Natural killer cell treated with Interleukin-12 subunit alpha and Interleukin-12 subunit beta and Interleukin-15 and Interleukin-18, amount 100 ng/mL, for 72 hours (primary cell): ENCODE measurements at places on chromosomes 6 and 20. TPM values are rescaled to one million over a fixed set of nuclear protein-coding genes. Genes with fewer than 3 reads are reported as not detected.
A peak's percentile ranks its signal among the peaks of the same experiment; 100 is the strongest.

DNA sequence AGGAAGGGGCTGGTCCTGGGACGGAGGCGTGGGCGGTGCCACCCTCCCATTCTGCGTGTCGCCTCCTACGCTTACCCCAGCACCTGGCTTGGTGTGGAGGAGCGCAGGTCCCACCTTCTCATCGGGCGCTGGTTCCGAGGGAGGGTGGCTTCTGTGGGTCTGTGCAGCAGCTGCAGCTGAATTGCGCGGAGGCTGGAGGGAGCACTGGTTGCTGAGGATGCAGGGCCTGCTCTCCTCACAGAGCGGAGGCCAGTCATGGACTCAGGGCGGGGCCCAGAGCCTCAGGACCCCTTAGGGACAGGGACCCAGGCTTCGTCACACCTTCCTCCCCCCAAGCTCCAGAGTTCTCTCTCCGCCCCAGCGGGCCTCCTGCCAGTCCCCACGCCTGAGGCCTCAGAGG is 127.8 kb upstream of the MAP3K4 start:
- H3K27me3 ChIP-seq = no peaks in the 10 kb centered on the region
- H3K27ac ChIP-seq = no peak overlapping the region
- no peak overlapping the region for H3K4me3 ChIP-seq
- no peak for DNase-seq

- DNase-seq = no peak
- no peaks in the 10 kb centered on the region for H3K36me3 ChIP-seq
- H3K4me3 ChIP-seq = no peak overlapping the region
- H3K27me3 ChIP-seq = peaks cover 14% of the 10 kb centered on the region
- no peak overlapping the region for H3K27ac ChIP-seq
Observed at GRCh38 chr20:59063358-59064213, 21.0 kb upstream of the PRELID3B start.

DNA sequence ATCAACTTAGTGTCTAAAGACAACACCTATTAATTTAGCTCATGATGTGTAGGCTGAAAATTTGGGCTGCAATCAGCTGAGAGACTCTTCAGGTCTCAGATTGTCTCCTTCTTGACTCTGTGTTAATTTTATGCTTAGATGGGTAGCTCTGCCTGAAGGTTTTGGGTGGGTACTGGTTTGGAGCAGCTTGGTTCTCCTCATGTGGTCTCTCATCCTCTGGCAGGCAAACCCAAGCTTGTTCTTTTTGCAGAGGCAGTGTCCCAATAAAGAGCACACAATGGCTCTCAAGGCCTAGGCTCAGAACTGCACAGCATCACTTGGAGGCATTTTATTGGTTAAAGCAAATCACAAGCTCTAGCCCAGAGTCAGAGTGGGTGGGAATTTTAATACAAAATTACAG is 280.6 kb downstream of the BTBD3 start:
- no peaks in the 10 kb centered on the region for H3K4me1 ChIP-seq
- H3K36me3 ChIP-seq = no peaks in the 10 kb centered on the region
- H3K4me3 ChIP-seq = no peak overlapping the region
- no peaks in the 10 kb centered on the region for H3K27me3 ChIP-seq
- DNase-seq = no peak

The CGA gene
- total RNA-seq = not detected

DNA sequence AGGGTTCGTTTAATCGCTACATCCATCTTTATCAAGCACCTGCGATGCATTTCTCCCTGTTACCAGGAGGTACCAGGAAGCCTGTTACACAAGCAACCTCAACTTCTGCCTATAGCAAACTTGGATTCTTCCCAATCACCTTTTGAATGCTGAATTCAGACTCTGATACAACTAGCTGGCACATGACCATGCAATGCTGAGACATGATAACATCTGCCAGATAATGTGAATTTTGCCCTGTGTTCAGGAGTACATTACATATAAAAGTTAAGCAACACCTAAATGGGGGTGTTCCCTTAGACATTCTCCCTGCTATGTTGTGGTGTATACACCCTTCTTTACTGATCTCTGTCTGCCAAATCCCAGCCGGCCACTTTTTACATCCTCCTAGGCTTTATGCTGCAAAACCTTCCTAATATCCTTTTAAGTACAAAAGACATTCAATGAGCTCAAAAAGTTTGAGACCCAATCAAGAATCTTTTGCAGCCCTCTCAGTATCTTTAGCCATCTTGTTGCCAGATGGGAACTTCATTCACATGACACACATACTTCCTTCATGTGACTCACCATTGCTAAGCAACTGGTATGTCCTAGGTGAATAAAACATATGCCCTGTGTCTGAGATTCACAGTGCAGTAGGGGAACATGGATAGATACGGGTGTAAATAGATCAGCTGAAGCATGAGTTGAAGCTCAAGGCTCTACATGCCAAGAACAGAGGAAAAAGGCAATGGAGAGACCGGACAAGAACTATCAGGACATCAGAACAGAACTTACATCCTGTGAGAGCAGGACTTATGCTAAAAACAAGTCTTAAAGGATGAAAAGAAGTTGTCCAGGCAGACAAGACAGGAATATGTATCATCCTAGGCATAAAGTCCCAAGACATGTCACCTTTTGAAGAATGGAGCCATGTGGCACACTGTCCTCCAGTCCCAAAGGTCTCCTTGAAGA is 84.3 kb downstream of the ZHX3 start:
- no peak overlapping the region for H3K4me3 ChIP-seq
- peaks cover 12% of the 10 kb centered on the region for H3K4me1 ChIP-seq
- no peaks in the 10 kb centered on the region for H3K27me3 ChIP-seq
- H3K27ac ChIP-seq = no peak overlapping the region

GRCh38 chr20:62323980-62324906 is 21.4 kb downstream of the ADRM1 start:
- no peaks in the 10 kb centered on the region for H3K4me1 ChIP-seq
- no peak for DNase-seq
- no peak overlapping the region for H3K27ac ChIP-seq

- DNase-seq = no peak
- H3K4me3 ChIP-seq = no peak overlapping the region
- peaks cover 79% of the 10 kb centered on the region for H3K4me1 ChIP-seq
- no peaks in the 10 kb centered on the region for H3K27me3 ChIP-seq
Observed at GRCh38 chr6:154768280-154768679, 35.1 kb downstream of the SCAF8 start.

- H3K4me3 ChIP-seq = no peak overlapping the region
- no peaks in the 10 kb centered on the region for H3K4me1 ChIP-seq
- no peaks in the 10 kb centered on the region for H3K36me3 ChIP-seq
- H3K27ac ChIP-seq = no peak overlapping the region
- no peaks in the 10 kb centered on the region for H3K27me3 ChIP-seq
Observed at GRCh38 chr6:148530976-148531375, 188.3 kb downstream of the SASH1 start.

- DNase-seq = no peak
- no peaks in the 10 kb centered on the region for H3K4me1 ChIP-seq
- no peak overlapping the region for H3K27ac ChIP-seq
- no peak overlapping the region for H3K4me3 ChIP-seq
- peaks cover 4% of the 10 kb centered on the region for H3K36me3 ChIP-seq
- no peaks in the 10 kb centered on the region for H3K27me3 ChIP-seq
Observed at GRCh38 chr6:55931101-55931500, 55.7 kb upstream of the BMP5 start.

The XKR7 gene
- 0.05 TPM for total RNA-seq

The DZANK1 gene
- 6.5 TPM for total RNA-seq

The PSMB1 gene
- 204 TPM for total RNA-seq

The EFCAB8 gene
- 0.78 TPM for total RNA-seq

The PSORS1C2 gene
- not detected for total RNA-seq

DNA sequence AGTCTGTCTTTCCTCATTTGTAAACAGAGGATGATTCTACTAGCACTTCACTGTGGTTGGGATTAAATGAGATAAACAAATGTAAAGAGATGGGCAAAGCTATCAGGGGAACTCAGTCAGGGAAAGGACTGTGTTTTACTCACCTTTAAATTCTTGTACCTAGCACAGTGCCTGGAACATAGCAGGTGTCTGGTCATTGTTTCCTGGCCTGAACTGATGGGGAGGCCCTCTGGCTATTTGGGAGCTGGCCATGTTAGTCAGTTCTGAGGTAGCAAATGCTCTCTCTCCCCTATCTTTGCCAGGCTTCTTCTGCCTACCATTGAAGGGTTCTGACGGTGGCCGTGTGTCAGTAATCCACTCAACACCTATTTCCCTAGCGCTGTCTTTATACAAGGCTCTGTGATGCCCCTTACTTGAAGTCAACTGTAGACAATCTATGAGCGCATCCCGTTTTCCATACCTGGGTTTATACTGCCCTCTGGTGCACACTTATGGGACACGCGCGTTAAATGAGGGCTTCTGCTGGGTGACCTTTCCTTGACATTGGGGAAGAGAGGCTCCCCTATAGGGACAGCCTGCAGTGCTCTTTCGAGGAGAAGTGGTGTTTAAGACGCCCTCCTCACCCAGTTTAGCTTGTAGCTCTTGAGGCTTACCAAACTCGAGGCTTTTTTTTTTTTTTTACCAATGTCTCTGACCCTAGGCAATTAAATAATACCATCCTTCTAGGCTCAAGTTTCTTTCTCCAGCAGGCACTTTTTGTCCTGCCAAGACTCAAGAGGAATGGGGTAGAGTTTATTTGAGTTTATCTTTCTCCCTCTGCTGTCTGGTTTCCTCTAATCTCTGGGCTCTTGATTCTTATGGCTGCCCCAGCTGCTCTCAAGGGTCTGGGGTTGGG is 4.0 kb upstream of the SPATS1 start:
- no peak overlapping the region for H3K4me3 ChIP-seq
- peaks cover 28% of the 10 kb centered on the region for H3K27me3 ChIP-seq

- no peaks in the 10 kb centered on the region for H3K27me3 ChIP-seq
- DNase-seq = no peak
- peaks cover 29% of the 10 kb centered on the region for H3K4me1 ChIP-seq
- no peak overlapping the region for H3K27ac ChIP-seq
Observed at GRCh38 chr20:17652411-17652810, 29.6 kb downstream of the RRBP1 start.

DNA sequence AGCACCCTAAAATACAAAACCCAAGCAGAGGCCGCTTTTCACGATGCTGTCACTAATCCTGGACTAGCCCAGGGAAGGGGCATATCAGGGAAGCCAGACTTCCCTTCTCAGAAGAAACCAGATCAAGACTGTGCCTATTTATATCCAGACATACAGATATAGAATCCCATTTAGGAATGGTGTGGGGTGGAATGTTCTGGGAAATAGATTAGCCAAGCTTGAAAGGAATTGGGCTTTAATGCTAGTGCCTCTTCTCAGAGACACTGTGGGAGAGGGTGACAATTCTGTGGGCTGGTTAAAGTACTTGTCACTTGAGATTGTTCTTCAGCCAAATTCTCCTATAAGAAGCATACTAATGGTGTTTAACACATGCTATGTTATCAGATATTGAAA is 45.5 kb downstream of the SNAP25 start:
- H3K27me3 ChIP-seq = no peaks in the 10 kb centered on the region
- H3K27ac ChIP-seq = no peak overlapping the region
- no peaks in the 10 kb centered on the region for H3K36me3 ChIP-seq
- H3K4me3 ChIP-seq = no peak overlapping the region

GRCh38 chr20:20547221-20547875 is 165.1 kb downstream of the RALGAPA2 start:
- H3K27me3 ChIP-seq = no peaks in the 10 kb centered on the region
- H3K27ac ChIP-seq = no peak overlapping the region
- H3K4me1 ChIP-seq = peaks cover 25% of the 10 kb centered on the region

- H3K4me1 ChIP-seq = no peaks in the 10 kb centered on the region
- H3K27me3 ChIP-seq = no peaks in the 10 kb centered on the region
- H3K27ac ChIP-seq = no peak overlapping the region
- H3K36me3 ChIP-seq = no peaks in the 10 kb centered on the region
- H3K4me3 ChIP-seq = no peak overlapping the region
Observed at GRCh38 chr20:51356871-51357270, 185.6 kb downstream of the NFATC2 start.

- no peaks in the 10 kb centered on the region for H3K36me3 ChIP-seq
- H3K4me3 ChIP-seq = no peak overlapping the region
- no peak for DNase-seq
Observed at GRCh38 chr20:23332467-23332866, 18.1 kb upstream of the NXT1 start.

The BCKDHB gene
- total RNA-seq = 15.3 TPM

The CDH4 gene
- total RNA-seq = not detected

DNA sequence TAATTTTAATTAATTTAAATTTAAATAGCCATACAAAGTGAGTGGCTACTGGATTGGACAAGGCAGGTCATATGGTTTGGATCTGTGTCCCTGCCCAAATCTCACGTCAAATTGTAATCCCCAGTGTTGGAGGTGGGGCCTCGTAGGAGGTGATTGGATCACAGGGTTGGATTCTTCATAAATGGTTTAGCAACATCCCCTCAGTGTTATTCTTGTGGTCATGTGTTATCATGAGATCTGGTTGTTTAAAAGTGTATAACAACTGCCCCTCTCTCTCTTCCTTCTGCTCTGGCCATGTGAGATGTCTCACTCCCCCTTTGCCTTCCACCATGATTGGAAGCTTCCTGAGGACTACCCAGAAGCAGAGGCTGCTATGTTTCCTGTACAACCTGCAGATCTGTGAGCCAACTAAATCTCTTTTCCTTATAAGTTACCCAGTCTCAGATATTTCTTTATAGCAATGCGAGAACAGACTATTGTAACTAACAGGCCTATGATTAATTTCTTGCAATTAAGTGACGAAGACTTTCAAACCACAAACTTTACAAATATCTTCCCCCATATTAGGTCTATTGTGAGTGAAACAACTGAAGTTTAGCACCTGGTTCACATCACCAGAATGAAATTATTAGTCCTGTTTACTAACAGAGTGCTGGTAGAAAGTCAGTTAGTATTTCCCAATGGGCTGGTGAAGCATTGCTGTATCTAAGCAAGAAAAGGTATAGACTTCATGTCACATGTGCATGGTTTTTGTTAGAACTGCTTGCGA is 60.0 kb upstream of the TNFAIP3 start:
- no peaks in the 10 kb centered on the region for H3K27me3 ChIP-seq
- no peak for DNase-seq
- no peak overlapping the region for H3K4me3 ChIP-seq
- peaks cover 6% of the 10 kb centered on the region for H3K36me3 ChIP-seq
- H3K27ac ChIP-seq = peak overlapping the region; percentile 54
- peaks cover 35% of the 10 kb centered on the region for H3K4me1 ChIP-seq

DNA sequence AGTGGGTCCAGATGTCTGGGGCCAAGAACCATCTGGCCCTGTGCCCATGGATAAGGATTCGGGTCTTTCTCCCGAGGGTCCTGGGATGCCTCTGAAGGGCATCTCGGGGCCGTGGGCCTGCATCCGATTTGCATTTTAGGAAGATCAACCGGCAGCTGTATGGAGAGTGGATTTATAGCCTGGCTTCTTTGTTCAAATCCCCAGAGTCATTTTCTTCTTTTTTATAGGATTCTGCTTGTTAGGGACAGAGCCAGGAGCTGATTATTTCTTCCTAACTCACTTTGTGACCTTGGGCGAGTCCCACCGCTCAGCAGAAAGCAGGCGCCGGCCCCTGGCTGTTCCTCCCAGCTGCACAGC is 52.9 kb upstream of the APCDD1L start:
- H3K4me3 ChIP-seq = no peak overlapping the region
- H3K36me3 ChIP-seq = no peaks in the 10 kb centered on the region
- no peak for DNase-seq
- peaks cover 4% of the 10 kb centered on the region for H3K27me3 ChIP-seq
- no peak overlapping the region for H3K27ac ChIP-seq
